CD4-positive, CD25-positive, alpha-beta regulatory T cell (primary cell): ENCODE measurements at places on chromosomes 2 and 18.

DNA sequence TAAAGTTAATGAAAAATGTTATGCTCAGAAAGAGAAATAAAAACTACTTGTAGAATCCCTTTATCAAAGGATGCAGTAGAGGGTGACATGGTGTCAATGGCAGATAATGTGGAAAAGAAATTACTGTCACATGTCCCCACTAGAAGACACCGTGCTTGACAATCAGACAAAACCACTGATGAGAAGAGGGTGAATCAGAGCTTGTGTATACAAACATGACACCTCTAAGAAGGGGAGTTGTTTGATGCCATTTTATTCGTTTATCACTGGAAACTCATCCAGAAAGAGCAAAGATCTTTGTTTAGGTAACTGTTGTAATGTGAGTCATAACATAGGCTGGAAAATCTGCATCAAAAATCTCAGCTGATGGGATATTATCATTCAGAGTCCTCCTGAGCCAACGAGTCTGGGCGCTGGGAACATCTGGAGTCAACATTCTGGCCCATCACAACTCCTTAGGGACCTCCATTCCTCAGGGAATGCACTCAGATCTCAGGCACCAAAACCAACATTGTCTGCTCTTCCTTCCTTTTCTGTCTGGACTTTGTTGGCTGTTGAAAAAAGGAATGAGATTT lies 49.5 kb upstream of the RAB12 start:
- no peak for DNase-seq

- no peak for DNase-seq
Measured at GRCh38 chr18:21602299-21602587, 1.7 kb upstream of the ESCO1 start.

GRCh38 chr2:202721621-202722020 lies 86.9 kb downstream of the FAM117B start:
- no peak for DNase-seq

GRCh38 chr2:215658635-215659305 lies 222.9 kb upstream of the FN1 start:
- DNase-seq: no peak

GRCh38 chr2:27096748-27097297 lies 10.3 kb downstream of the KHK start:
- DNase-seq: no peak

GRCh38 chr2:172806493-172806892 lies 70.8 kb downstream of the RAPGEF4 start:
- DNase-seq: peak; percentile 16

DNA sequence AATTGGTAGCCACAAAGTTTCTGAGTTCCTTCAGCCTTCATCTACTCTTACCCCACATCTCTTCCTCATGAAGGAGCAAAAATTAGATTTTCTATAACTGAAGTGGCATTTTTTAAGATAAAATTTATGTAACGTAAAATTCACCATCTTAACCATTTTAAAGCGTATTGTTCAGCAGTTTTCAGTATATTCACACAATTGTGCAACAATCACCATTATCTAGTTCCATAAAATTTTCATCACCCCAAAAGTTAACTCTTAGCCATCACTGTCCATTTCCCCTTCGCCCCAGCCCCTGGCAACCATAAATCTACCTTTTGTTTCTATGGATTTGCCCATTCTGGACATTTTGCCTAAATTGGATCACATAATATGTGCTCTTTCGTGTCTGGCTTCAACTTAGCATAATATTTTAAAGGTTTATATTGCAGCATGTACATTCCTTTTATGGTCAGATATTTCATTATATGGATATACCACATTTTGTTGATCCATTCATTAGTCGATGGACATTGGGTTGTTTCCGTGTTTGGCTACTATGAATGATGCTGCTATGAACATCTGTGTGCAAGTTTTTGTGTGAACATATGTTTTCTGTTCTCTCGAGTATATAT lies 44.6 kb downstream of the ATIC start:
- no peak for DNase-seq

DNA sequence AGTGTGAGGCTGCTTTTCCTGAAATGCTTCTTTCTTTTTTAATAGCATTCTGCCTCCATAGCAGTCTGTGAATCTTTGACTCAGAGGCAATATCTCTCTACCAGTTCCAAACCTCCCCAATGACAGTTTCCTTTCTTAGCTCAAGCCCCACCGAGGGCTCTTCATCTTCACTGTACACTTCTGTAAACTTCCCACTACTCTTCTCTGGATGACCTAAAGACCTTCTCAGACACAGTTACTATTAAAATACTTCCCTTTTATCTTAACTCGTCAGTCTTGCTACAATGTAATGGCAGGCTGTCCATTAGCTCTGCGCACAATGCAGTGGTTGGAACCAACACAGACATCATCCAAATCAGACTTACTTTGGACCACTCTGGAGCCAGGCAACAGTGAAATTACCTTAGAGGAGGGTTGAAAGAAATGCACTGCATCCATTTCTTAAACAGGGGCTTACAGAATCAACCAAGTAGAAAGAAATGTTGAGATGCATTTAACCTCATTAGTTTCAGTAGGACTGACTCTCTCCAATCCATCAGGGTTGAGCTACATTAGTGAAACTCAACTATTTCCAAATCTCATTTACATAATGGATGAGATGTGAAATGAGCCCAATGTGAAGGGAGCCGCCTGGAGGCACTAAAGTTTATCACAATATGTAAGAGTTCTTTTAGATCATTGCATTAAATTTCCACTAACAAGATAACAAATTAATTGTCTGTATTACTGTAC lies 343.8 kb downstream of the SETBP1 start:
- DNase-seq: no peak

- no peak for DNase-seq
Measured at GRCh38 chr2:177631680-177632079, 239.1 kb downstream of the AGPS start.
